ENCODE measurements at places on chromosomes 4 and X. TPM values are rescaled to one million over a fixed set of nuclear protein-coding genes. Genes with fewer than 3 reads are reported as not detected.
A peak's percentile ranks its signal among the peaks of the same experiment; 100 is the strongest.

The LRCH2 gene
- 6.0 TPM for total RNA-seq

The INTS6L gene
- 9.9 TPM for total RNA-seq

The GLUD2 gene
- total RNA-seq: 0.59 TPM

The NAA11 gene
- not detected for total RNA-seq

The GPRIN3 gene
- total RNA-seq: 7.8 TPM

The SPANXB1 gene
- not detected for total RNA-seq

The PPP4R3C gene
- not detected for total RNA-seq

The ADH5 gene
- total RNA-seq: 76.3 TPM

The PAGE5 gene
- not detected for total RNA-seq

The SPANXN4 gene
- total RNA-seq: not detected

The SLC6A14 gene
- total RNA-seq: not detected

The HSFX1 gene
- total RNA-seq: 1.8 TPM

The NOCT gene
- total RNA-seq: 6.7 TPM

The ZFP42 gene
- 0.26 TPM for total RNA-seq

The DNAAF6 gene
- total RNA-seq: not detected

The NCAPG gene
- 0.44 TPM for total RNA-seq

The CCDC158 gene
- total RNA-seq: 0.19 TPM

The UGT2B17 gene
- not detected for total RNA-seq

GRCh38 chr4:30847167-30847566, 127.0 kb downstream of the PCDH7 start:
- H3K36me3 ChIP-seq: no peaks in the 10 kb centered on the region
- H3K27ac ChIP-seq: no peak overlapping the region
- no peaks in the 10 kb centered on the region for H3K27me3 ChIP-seq
- H3K4me3 ChIP-seq: no peak overlapping the region
- H3K4me1 ChIP-seq: no peaks in the 10 kb centered on the region
- DNase-seq: no peak

- H3K4me1 ChIP-seq: no peaks in the 10 kb centered on the region
- H3K27ac ChIP-seq: peak overlapping the region; percentile 81
- no peak overlapping the region for H3K4me3 ChIP-seq
- DNase-seq: peak; percentile 60
- H3K36me3 ChIP-seq: no peaks in the 10 kb centered on the region
These were observed 201.6 kb downstream of the CPE start for GRCh38 chr4:165580351-165580905.

- peaks cover 13% of the 10 kb centered on the region for H3K4me1 ChIP-seq
- no peak overlapping the region for H3K27ac ChIP-seq
- no peaks in the 10 kb centered on the region for H3K36me3 ChIP-seq
- H3K4me3 ChIP-seq: no peak overlapping the region
These were observed 228.1 kb upstream of the PPARGC1A start for GRCh38 chr4:24117975-24118374.

DNA sequence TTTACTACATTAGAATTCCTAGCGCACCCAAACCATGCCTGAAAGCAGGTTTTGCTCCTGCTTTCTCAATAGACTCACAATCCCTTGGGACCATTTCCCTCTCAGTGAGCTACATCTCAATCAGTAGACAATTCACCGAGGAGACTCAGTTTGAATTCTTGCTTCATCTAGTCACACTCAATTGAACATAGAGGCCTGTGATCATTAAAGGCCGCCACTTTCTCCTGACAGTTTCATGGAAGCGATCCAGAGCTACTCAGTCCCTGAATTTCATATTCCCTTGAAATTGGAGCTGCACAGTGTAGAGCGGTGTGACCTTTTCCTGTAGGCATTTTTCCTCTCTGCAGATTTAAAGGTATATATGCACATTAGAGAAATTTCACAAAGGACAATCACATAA, 193.9 kb upstream of the SPOCK3 start:
- no peak for DNase-seq
- H3K27ac ChIP-seq: no peak overlapping the region
- H3K4me3 ChIP-seq: no peak overlapping the region
- H3K4me1 ChIP-seq: no peaks in the 10 kb centered on the region

GRCh38 chr4:16555156-16555555, 328.9 kb upstream of the TAPT1 start:
- H3K36me3 ChIP-seq: no peaks in the 10 kb centered on the region
- H3K4me3 ChIP-seq: no peak overlapping the region
- no peak overlapping the region for H3K27ac ChIP-seq
- H3K4me1 ChIP-seq: no peaks in the 10 kb centered on the region
- no peak for DNase-seq
- H3K27me3 ChIP-seq: no peaks in the 10 kb centered on the region

DNA sequence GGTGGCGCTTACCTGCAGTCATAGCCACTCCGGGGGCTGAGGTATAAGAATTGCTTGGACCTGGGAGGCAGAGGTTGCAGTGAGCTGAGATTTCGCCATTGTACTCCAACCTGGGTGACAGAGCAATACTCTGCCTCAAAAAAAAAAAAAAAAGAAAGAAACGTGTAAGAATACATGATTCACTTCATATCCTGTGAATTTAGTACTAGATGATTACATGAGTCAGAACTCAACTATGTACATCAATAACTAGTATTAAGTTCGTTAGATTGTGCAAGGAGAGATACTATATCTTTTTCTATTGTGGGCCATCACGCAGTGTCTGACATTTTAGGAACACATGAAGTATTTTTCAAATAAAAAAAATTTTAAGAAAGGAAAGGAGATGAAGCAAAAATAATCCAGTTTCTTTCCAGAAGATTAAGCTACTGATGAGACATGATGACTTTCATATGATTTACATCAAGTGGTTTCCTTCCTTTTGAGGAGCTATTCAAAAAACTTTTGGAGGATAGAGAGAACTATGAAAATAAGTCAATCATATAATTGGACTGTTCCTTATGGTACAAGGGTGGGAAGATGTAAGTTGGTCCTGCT, 64.7 kb upstream of the EXOC1L start:
- no peaks in the 10 kb centered on the region for H3K27me3 ChIP-seq
- no peak for DNase-seq
- H3K27ac ChIP-seq: no peak overlapping the region
- H3K4me3 ChIP-seq: no peak overlapping the region
- H3K4me1 ChIP-seq: no peaks in the 10 kb centered on the region

- DNase-seq: no peak
- no peaks in the 10 kb centered on the region for H3K4me1 ChIP-seq
- H3K4me3 ChIP-seq: no peak overlapping the region
- H3K27ac ChIP-seq: no peak overlapping the region
- H3K27me3 ChIP-seq: no peaks in the 10 kb centered on the region
- no peaks in the 10 kb centered on the region for H3K36me3 ChIP-seq
These were observed 295.3 kb downstream of the PDGFC start for GRCh38 chr4:156676116-156676851.

GRCh38 chr4:169810325-169811323, 52.9 kb upstream of the HPF1 start:
- DNase-seq: no peak
- no peaks in the 10 kb centered on the region for H3K4me1 ChIP-seq
- H3K4me3 ChIP-seq: no peak overlapping the region
- no peak overlapping the region for H3K27ac ChIP-seq
- H3K36me3 ChIP-seq: no peaks in the 10 kb centered on the region

GRCh38 chr4:11715753-11716521, 287.2 kb upstream of the HS3ST1 start:
- no peak for DNase-seq
- no peaks in the 10 kb centered on the region for H3K36me3 ChIP-seq
- no peak overlapping the region for H3K27ac ChIP-seq

DNA sequence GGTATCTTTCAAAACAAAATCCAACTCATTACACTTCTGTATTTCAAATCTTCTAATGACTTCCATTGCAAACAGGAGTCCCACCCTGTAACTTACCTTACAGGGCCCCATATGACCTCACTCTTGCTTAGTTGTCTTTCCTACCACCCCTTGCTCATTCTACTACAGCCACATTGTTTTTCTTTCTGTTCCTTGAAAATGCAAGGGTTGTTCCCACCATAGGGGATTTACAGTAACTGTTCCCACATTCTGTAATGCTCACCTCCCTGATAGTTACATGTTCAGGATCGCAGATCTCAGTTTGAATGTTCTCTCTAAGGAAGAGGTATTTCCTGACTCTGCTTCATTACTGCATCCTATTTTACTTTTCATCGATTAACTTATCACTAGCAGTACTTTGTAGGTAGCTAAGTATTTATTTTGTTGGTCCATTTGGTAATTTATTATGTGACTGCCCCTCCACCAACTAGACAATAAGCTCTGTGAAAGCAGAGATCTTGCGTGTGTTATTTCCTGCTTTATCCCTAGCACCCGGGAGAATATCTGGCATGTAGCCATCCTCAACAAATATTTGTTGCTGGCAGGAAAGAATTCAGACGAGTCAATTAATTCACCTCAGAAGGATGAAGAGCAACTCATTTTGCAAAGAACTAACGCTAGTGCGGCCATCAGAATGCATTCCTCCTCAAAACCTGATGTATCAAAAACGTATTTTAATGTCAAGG, 21.4 kb downstream of the MAOB start:
- no peaks in the 10 kb centered on the region for H3K36me3 ChIP-seq
- no peaks in the 10 kb centered on the region for H3K4me1 ChIP-seq
- DNase-seq: no peak
- H3K27me3 ChIP-seq: no peaks in the 10 kb centered on the region

GRCh38 chrX:154719132-154719675, 31.7 kb downstream of the GAB3 start:
- H3K36me3 ChIP-seq: no peaks in the 10 kb centered on the region
- H3K27ac ChIP-seq: no peak overlapping the region
- H3K4me1 ChIP-seq: peaks cover 20% of the 10 kb centered on the region

- peaks cover 5% of the 10 kb centered on the region for H3K36me3 ChIP-seq
- H3K4me3 ChIP-seq: no peak overlapping the region
- no peaks in the 10 kb centered on the region for H3K27me3 ChIP-seq
- no peaks in the 10 kb centered on the region for H3K4me1 ChIP-seq
- no peak for DNase-seq
These were observed 20.7 kb downstream of the ZNF280C start for GRCh38 chrX:130247996-130248395.

DNA sequence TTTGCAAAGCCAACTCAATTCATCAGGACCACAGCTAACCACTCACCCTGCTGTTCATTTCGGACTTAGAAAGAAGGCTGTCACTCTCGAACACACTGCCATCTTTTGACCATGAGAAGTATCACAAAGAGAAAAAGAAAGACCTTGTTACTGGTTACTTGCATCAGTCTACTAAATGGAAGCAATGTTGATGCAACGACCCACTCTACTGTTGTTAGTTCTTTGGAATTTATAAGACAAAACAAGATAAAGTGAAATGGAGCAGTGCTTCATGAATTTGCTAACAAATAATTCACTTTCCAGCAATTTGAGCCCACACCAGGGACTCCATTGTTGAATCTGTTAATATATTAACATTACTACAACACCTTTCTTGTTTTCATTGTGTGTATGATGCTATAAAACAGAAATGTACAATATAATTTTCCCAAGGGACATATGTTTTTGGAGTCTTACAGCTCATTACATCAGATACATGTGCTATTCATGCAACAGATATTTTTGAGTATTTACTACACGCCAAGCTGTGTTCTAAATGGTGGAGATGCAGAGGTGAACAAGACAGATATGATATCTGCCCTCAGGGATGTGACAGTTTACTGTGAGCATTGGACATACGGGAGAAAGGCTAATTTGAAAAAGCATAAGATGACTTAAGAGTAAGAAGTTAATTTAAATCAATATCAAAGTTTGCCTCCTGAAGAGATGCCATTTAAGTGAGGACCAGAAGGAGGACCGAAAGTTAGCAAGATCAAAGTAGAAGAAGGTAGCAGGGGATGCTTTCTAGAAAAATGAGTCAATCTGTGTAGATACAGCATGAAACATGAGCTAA, 87.2 kb downstream of the AREG start:
- no peak for DNase-seq
- H3K36me3 ChIP-seq: no peaks in the 10 kb centered on the region
- no peak overlapping the region for H3K4me3 ChIP-seq
- H3K27ac ChIP-seq: no peak overlapping the region
- no peaks in the 10 kb centered on the region for H3K4me1 ChIP-seq
- no peaks in the 10 kb centered on the region for H3K27me3 ChIP-seq

DNA sequence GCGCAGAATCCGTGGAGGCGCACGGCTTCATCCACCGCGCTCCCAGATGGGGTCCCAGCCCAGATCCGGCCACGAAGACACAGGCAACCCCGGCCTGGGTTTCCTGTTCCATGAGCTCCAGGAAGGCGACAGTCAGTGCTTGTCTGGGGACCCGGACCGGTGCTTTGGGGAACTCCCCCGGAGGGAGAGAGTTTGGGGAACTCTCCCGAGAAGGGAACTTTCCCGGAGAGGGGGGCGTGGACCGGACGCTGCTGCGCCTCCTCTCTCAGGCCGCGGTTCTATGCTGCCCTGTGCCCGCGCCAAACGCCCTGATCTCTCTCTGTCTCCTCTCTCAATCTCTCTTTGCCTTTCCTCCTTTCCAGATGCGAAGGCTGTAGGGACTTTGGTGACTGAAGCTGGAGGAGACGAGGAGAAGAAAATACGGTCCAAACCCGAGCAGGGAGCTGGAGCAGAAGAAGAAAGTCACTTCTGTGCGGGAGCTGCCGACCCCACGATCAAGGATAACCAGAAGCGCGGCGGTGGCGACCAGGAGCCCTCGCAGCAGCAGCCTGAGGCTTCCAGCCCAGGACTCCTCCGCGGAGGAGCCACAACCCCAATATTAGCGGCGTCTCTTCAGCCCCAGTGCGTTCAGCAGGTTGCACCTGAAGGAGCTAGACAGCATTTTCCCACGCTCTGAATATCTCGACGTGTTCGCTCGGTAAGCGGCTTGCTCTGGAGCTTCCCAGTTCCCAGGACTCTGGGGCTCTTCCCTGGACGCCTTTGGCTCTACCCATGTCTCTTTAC, 47.6 kb upstream of the NKAP start:
- peaks cover 8% of the 10 kb centered on the region for H3K27me3 ChIP-seq
- peak overlapping the region; percentile 38 for H3K4me3 ChIP-seq
- H3K36me3 ChIP-seq: no peaks in the 10 kb centered on the region

GRCh38 chr4:84685105-84685504, 102.2 kb downstream of the CDS1 start:
- no peak overlapping the region for H3K27ac ChIP-seq
- H3K27me3 ChIP-seq: no peaks in the 10 kb centered on the region
- H3K36me3 ChIP-seq: peaks cover 52% of the 10 kb centered on the region
- peaks cover 18% of the 10 kb centered on the region for H3K4me1 ChIP-seq
- no peak for DNase-seq

- no peak for DNase-seq
- H3K36me3 ChIP-seq: no peaks in the 10 kb centered on the region
These were observed 11.2 kb upstream of the TFDP3 start for GRCh38 chrX:133229361-133229760.

- H3K27ac ChIP-seq: no peak overlapping the region
- no peak for DNase-seq
- no peaks in the 10 kb centered on the region for H3K27me3 ChIP-seq
- H3K4me1 ChIP-seq: no peaks in the 10 kb centered on the region
These were observed 6.8 kb upstream of the VSIG4 start for GRCh38 chrX:66046612-66047235.

Measured in right atrium auricular region (tissue), 2 donors.